ENCODE measurements at places on chromosomes 13 and 19. TPM values are rescaled to one million over a fixed set of nuclear protein-coding genes. Genes with fewer than 3 reads are reported as not detected.

Gene CERS4
- total RNA-seq, result 29.5 TPM

DNA sequence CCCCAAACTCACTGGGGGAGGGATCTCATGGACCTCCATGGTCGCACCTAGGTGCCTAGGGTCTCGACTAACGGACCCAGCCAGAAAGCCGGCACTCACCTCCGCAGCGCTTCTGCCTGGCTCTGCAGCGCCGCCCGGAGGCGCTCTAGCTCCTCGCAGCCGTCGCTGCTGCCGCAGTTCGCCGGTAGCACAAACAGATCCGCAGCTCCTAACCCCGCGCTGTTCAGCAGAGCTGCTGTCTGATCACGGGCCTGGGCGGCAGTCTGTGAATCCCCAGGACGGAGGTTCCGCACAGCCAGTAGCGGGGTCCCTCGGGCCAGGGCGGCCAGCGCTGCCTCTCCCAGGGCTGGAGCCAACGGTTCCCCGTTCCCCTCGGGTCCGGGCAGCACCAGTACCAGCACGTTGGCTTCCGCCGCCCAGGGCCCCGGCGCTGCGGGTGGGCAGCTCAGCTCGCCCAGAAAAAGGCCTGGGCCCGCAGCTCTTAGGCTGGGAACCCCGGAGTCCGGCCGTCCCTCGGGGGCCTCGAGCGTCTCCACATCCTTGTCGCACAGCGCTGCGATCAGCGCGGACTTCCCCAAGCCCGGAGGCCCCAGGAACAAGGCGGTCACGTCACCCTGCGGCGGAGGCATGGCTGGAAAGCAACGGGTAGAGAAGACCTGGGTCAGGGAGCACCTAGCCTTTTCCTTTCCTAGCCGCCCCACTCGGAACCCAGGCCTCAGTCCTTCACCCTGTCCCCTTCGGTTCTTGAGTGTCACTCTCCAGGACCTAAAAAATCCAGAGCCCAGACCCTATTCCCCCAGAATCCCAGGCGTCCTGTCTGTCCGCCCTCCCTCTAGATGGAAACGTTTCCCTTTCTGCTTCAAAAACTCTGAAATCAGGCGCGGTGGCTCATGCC lies 977 bp downstream of the IRGQ start:
- DNase-seq, result peak; percentile 81

- DNase-seq, result no peak
Observed at GRCh38 chr13:45770886-45771285, 68.8 kb downstream of the CBY2 start.

Gene SWSAP1
- total RNA-seq, result 1.9 TPM

Gene TSSK6
- 5.6 TPM for total RNA-seq

DNA sequence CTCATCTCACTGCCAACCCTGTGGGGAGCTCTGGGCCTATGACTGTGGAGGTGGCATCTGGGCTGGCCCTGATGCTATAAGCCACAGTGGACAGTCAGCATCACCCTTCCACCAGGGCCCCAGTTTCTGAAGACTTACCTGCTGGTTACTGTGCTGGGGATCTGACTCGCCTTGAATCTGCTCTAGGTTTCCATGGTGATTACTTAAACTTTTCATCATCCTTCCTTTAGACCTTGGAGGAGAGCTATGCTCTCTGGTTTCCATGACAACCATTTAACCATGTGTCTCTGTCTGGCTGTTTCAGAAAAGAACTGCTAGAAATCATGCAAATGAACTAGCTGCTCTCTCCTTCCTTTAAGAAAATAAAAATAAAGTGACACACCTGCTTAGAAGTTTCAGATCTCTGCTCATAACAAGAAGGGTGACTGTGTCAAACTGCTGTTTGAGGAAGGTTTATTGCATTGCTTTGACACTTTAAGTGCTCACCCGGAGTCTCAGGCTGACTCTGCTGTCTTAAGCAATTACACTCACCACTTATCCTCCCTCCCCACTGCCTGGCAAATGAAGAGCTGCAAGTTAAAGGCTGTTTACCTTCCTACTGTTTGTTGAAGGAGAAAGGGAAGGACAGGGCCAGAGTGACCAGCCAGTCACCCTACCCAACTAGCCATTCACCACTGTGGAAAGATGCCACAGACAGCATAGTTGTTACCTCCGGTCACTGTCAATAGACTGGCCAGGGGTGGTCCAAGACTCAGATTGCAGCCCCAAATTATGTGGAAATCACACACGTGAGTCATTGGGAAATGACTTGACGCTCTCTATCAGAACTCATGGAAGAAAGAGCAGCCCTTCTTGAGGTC lies 87.6 kb downstream of the HSPH1 start:
- peak; percentile 69 for DNase-seq

Gene TSKS
- 2.4 TPM for total RNA-seq

DNA sequence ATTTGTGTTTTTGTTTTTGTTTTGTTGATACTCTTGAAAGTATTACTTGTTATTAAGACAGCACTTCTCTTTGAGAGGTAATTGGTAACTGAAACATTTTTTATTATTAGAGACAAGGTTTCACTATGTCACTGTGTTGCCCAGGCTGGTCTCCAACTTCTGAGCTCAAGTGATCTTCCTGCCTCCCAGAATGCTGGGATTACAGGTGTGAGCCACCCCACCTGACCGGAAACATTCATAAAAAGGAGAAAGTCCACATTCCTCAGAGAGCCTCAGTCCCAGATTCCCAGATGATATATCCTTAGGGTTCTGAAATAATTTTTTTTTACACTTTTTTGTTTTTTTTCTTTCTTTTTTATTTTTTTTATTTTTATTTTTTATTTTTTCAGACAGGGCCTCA lies 2.7 kb downstream of the CARM1 start:
- DNase-seq, result no peak

DNA sequence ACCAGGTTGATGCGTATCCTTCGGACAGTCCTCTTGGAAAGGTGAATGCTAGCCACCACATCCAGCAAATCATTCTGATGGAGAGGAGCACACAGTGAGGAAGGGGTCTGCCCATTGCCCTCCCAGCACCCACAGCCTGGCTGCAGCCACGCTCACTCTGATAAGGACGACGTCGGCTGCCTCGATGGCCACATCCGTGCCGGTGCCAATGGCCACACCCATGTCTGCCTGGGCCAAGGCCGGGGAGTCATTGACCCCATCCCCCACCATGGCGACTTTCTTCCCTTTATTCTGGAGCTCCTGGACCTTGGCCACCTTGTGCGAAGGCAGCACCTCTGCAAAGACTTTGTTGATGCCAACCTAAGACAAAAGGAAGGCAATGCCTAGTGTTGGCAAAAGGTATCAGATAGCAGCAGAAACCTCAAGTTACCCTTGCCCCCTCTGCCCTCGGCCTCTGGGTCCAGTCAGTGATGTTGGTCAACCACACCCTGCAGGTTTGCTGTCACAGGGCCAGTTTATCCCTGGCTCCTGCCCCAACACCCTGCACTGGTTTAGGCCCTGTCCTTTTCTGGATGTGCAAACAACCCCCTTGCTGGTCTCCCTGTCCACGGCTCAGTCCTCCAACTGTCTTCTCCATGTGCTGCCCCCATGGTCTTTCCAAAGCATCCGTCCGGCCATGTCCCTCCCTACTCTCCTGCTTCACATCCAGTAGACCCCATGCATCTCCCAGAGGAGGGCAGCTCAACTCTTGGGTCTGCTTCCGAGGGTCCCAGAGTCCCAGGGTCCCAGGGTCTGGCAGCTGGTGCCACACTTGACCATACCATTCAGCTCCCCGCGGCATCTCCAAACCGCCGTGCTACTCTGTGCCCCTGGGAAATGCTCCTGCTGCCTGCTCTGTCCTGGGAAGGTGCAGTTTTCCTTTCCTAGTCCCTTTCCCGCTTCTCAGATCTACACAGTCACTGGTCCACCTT lies 73.6 kb downstream of the ATP7B start:
- no peak for DNase-seq

- no peak for DNase-seq
Observed at GRCh38 chr13:87078947-87079795, 592.0 kb upstream of the SLITRK5 start.

Data from activated T-cell treated with anti-CD3 and anti-CD28 coated beads, Interleukin-2, amount 50 U/mL, for 72 hours (primary cell).